Fibroblast of skin of left biceps (primary cell): ENCODE measurements at places on chromosomes 16 and 17.

DNA sequence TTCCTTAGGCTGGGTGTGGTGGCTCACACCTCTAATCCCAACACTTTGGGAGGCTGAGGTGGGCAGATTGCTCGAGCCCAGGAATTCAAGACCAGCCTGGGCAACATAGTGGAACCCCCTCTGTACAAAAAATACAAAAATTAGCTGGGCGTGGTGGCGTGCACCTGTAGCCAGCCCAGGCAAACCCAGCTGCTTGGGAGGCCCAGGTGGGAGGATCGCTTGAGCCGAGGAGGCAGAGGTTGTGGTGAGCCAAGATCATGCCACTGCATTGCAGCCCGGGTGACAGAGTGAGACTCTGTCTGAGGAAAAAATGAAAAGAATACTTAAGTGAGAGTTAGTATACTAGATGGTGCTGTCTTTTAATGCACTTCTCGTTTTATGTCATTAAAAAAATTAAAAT lies 15.1 kb downstream of the PPM1D start:
- DNase-seq: no peak

GRCh38 chr16:49712106-49712505 lies 143.8 kb downstream of the ZNF423 start:
- DNase-seq: no peak

DNA sequence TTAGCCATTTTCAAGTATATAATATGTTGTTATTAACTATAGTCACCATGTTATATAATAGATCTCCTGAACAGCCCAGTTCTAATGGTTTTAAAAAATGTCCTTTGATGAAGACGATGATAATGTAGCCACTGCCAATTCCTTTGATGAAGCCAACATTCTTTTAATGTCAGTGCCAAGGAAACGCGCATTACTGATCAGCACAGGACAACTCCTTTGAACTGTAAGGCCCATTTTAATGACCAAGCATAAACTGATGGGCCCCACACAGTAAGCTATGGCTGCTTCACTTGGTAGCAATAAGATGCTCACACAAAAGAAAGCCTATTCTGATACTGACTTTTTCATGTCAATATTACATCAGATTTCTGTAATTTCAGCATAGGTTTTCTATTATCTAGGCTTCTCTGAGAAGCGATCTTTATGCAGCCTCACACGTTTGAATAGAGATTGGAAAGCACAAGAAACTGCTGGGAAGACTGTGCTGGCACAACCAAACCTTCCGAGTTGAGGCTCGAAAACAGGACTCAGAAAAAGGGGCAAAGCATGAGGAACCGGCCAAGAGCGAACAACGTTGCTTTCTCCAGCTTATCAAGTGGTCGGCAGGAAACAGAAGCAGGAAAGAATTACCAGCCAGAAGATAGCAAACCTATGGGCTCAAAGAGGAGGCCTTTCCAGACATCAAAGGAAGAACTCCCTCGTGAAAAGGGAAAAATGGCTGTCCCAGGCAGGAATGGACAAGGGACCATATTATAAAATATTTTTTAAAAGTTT lies 19.4 kb downstream of the ERN1 start:
- DNase-seq: no peak

DNA sequence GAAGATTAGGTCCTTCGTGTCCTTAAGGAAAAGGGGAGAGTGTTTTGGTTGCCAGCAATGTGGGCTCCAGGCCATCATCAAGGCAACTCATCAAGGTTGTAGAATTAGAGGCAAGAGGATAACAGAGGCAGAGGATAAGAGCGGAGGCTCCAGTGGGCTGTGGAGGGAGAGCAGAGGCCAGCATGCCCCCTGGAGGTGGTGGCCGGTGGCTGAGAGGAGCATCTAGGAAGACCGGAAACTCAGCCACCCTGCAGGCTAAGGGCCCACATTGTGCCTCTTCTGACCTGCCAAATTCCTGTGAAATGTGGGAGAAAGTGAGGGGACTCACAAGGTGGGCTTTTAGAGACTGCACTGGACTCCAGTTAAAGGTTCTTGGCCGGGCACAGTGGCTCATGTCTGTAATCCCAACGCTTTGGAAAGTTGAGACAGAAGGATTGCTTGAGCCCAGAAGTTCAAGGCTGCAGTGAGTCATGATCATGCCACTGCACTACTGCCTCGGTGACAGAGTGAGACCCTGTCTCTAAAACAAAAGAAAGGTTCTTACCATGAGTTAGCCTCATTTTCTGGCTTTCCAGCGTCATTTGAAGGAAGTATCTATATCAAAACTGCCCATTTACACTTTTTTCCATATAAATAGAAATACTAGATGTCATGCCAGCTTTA lies 62.7 kb upstream of the ADORA2B start:
- no peak for DNase-seq

DNA sequence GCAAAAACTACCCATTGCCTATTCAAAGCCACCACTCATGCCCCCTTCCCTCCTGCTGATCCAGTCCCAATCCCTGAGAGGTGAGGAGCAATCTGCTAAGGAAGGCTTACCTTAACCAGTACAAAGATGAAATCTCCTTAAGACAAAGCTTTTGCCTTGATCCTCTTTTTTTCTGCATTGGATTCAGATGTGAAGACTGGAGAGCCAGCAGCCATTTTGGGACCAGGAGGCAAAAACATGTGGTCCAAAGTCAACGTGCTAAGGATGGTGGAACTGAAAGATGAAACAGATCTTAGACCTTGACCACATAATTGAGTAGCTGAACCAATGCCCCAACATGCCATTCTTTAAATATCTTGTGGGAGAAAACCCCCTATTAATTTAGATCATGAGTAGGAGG lies 171.4 kb downstream of the IRX5 start:
- no peak for DNase-seq

DNA sequence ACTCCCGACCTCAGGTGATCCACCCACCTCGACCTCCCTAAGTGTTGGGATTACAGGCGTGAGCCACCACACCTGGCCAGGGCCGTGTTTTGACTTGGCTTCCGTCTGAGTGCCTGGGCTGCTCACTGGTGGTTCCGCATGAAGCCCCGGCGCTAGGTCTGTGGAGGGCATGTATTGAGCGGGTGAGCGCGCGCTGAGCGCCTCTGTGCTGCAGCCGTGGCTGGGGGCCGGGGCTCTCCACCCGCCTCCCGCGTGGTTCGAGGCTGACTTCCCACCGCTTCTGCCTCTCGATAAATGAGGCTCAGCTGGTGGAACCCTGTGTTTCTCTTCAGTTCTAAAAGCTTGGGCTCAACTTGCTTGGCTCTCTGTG lies 38.9 kb upstream of the ATP2A3 start:
- DNase-seq: no peak

DNA sequence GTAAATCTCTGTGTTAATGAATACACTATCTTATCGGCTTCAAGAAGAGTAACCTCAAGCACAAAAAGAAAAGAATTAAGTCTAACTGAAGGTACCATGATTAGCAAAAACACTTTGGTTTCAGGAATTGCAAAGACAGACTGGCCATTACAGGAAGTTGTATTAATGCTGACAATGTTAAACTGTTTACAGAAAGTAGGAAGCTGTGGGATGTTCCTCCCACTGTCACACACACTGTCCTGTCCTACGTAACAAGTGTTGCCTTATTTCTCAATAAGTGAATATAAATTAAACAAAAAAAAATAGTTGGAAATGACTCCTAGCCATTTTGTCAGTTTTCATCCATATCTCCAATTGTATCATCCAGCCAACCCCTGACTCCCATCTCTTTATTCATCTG lies 8.6 kb downstream of the GNA13 start:
- no peak for DNase-seq

DNA sequence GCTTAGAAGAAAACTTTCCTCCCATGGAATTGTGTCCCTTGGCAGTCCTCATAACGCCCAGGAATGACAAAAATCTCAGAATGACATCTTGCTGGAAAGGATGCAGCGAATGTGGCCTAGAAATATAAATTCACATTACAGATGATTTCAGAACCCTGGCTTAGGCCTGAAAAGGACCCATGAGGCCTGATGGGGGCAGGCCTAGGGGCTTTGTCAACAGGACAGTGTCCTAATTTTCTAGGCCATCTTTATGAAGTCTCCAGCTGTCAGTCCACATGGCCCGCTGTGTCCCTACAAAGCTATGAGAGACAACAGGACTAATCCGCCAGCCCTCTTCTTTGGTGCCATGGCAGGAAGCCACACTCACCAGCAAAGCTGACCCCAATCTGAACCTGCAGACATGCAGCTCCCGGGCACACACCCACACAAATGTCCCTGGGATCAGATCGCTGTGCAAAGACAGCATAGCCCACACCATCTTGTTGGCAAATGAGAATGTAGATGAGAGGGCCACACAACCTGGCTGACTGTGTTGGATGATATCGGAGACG lies 40.4 kb upstream of the DNAH17 start:
- no peak for DNase-seq

DNA sequence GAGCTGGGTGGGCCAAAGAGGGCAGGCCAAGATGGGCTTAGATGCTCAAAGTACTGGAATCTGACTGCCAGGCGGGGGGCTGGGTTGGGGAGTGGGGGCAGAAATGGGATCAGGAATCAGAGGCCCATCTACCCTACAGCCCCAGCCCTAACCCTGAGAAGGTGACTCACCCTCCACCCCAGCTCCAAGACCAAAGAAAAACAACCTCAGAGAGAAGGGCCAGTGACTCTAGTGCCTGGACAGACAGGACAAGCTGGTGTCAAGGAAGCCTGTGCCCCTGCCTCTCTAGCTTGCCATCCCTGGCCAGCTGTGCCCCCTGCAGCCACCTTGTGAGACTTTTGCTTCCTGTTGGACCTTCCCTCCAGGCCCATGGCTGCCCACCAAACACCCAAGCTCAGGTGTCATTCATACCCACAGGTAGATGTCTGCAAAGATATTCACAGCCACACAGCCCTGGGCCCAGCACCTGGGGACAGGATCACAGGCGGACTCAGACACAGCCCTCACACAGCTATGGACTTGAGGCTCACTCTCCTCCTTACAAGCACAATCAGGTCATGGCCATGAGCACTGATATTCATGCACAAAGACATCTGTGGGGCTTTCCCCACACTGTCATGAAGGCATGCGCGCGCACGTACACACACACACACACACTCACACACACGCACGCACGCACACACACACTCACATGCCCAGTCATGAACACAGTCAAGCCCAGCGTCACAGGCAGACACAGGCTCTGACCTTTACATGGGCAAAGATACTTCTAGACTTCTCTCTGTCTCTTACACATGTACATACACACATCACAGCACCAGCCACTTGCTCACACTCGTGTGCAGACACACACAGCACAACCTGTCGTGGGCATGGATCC lies 2.8 kb downstream of the WNT3 start:
- no peak for DNase-seq

GRCh38 chr17:14199601-14200000 lies 37.1 kb downstream of the CDRT15 start:
- DNase-seq: no peak

DNA sequence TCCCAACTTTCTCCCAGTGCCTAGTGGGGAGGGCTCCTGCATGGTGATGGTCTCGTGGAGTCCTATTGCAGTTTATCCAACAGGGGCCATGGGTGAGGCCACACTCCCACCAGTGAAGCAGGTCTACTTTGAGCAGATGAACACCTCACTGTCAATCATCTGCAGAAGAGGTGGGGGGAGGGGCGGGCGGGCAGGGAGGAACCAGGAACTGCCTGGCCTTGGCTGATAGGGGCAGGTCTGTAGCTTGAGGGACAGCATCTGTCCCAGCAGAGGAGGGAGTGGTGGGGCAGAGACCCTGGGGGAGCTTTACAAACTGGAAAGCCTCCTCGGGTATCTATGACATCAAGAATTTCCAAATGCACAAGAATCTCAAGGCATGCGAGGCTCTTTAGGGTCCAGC lies 58.7 kb upstream of the ZNF423 start:
- no peak for DNase-seq

DNA sequence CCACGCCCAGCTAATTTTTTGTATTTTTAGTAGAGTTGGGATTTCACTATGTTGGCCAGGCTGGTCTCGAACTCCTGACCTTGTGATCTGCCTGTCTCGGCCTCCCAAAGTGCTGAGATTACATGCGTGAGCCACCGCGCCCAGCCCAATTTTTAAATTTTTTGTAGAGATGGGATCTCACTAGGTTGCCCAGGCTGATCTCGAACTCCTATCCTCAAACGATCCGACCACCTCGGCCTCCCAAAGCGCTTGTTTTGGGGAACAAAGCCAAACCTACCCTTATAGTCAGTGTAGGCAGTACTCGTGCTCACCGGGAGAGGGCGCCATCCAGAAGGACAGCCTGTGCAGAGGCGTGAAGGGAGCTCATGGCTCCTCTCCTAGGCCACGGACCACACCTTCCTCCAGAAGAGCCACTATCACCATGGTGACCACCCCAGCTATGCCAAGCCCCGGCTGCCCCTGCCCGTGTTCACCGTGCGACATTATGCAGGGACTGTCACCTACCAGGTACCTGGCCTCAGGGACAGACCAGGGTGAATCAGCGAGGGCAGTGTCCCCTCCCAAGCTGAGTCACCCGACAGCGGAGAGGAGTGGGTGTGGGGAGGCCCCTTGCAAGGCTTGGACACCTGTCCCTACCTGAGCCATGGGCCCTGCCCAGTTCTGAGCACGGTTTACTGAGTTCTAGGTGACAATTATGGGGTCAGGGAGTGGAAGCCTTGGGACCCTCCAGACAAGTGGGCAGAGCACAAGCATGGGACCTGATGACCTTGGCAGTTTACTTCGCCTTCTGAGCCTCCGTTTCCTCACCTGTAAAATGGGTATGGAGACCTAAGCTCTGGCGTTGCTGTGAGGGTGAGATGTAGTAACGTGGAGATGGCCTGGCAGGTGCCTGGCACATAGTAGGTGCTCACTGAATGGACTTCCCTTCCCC lies 13.7 kb downstream of the MYO15B start:
- no peak for DNase-seq

DNA sequence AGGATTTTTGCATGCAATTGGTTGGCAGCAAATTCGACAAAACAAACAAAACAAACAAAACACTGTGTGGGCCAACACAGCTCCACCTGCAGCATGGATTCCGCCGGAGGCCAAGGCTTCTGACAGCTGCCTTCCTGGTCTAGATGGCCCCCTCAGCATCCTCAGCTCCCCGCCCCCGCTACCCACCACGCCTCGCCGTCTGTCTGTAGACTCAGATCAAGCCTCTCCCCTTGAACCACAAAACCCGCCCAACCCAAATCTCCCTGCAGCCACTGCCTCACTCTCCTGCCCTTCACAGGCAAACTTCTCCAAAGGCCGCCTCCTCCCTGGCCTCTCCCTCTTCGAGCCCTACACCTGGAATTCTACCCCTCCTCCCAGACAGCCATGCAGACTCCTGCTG lies 57.9 kb downstream of the RTN4RL1 start:
- DNase-seq: no peak

- DNase-seq: no peak
Measured at GRCh38 chr17:38590988-38591758, 14.6 kb downstream of the SRCIN1 start.

- no peak for DNase-seq
Measured at GRCh38 chr16:47523342-47524006, 62.3 kb downstream of the PHKB start.

DNA sequence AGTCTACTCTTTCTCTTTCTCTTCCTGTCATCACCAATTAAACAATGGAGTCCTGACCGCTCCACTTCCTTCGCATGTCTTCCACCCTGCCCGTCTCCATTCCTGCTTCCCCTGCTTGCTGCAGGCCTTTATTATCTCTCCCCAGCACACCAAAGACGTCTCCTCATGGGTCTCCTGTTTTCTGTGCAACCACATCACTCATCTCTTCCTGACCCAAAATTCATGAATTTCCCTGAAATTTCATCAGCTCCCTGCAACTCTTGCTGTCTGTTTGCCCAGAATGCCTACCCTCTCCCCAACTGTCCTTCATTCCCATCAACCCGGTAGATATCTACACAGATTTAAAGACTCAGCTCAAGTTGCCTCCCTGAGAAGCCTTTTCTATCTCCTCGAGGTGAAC lies 76.7 kb upstream of the ALOX12 start:
- no peak for DNase-seq

GRCh38 chr17:82718986-82719685 lies 2.6 kb downstream of the FN3KRP start:
- DNase-seq: no peak
